H1 (cell line): ENCODE measurements at places on chromosomes 2 and 18. TPM values are rescaled to one million over a fixed set of nuclear protein-coding genes. Genes with fewer than 3 reads are reported as not detected.

DNA sequence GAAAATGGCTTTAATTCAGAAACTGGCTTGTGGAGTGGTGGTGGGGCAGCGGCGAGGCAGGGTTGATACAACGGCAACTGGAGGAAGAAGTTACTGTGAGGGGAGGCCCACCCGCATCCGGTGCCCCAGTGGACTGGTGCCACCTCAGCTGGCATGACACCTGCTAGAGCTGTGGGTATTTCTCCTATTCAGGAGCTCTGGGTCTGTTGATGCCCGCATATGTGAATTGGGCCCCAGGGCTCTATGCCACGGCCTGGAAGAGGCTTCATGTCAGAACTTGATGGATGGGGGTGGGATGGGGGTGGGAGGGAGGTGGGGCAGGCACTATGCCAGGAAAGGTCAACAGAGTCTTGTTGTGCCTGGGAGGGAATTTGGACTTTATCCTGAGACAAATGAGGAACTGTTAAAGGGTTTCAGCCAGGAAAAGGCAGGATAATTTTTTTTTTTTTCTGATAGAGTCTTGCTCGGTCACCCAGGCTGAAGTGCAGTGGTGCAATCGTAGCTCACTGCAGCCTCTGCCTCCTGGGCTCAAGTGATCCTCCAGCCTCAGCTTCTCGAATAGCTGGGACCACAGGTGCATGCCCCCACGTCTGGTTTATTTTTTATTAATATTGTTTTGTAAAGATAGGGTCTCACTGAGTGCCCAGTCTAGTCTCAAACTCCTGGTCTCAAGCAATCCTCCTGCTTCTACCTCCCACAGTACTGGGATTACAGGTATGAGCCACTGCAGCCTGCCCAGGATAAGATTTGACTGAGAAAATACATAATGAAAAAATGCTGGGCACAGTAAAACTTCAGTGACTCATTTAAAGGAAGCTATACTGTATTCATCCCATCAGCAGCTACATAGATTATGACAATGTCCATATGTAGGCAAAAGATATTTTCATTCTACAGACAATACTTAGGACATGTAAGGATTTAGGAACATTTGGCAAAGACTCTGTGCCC, 52.6 kb downstream of the SH2D6 start:
- DNase-seq = no peak

DNA sequence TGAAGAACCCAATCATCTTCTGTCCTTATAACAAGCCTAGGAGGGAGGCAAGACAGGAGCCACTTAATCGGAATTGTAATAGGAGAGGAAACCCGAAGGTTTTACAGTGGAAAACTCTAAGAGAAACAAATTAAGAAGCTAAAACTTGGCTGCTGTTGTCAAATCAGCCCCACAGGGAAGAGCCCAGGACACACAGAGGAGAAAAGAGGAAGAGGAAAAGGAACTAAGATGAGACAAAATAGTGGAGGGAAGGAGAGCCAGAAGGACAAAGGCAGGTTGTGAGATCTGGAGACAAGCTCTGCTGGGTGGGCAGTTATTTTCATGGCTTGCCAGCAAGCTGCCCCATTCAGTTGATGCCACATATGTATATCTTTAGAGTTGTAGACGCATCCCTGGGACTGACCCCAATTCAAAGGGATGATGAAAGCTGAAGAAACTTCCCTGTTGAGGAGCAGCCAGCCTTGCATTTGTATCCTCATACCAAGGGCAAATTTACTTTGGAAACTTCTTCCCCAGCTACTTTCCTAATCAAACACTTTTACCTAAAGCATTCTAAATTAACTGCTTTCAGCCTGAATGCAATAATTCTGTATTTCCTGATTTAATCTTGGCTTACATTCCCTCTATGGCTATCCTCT, 499.8 kb upstream of the MEIS1 start:
- DNase-seq = no peak

DNA sequence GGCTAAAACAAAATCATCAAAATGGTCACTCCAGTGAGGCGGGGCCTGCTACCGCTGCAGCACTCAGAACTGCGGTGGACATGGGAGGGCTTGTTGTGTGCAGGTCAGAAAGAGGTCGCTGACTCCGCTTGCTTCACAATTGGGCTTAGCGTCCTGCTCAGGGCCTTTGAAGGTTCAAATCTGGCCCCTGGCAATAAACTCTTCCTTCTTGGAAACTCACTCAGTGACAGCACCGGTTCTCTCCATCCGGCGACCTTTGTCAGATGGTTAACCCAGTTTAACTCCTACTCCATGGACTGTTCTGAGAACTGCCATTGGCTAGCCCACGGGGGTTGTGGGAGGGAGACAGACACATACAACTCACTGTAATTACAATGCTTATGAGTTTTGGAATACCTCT, 29.0 kb upstream of the LAPTM4A start:
- DNase-seq = no peak

PPP1R1C gene
- total RNA-seq = 2.5 and 5.3 TPM in 2 replicates

- DNase-seq = no peak
Observed at GRCh38 chr2:85768713-85769112, 14.9 kb downstream of the ATOH8 start.

GRCh38 chr2:223970343-223971128, 13.3 kb downstream of the MRPL44 start:
- no peak for DNase-seq

DNA sequence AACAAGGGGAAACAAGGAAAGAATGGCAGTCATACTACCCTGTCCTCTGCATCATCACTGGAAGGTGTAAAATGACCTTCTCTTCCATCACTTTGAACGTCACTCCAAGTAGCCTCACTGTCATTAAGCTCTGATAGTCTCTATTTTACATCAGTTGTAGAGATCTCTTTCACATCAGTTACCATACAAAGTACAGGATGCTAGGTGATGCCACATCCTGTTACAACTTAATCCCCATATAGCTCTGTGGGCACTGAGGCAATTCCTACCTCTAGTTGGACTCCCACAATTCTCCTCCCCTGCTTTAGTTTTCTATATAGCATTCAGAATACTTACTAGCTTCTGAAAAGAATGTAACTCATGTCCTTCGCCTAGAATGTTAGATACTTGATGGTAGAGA, 55.1 kb upstream of the TTC27 start:
- no peak for DNase-seq

DNA sequence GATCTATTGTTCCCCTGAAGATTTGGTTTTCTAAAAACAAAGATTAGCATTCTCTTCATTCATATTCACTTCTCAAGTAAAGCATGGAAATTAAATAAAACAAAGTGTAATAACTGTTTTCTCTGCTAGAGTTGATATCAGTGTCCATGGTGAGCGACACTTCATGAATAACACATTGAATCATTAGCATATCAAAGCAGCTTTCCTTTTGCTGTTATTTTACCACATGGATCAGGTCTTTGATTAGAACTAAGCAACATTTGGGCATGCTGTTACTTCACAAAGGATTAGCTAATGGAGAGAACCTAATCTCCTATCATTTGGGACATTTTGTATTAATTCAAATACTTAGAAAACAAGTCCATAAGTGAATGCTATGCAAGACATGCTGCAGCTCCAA, 368.8 kb upstream of the CDH19 start:
- DNase-seq = no peak

- peak; percentile 96 for DNase-seq
Observed at GRCh38 chr2:239035361-239035814, 187.5 kb downstream of the TWIST2 start.

DNA sequence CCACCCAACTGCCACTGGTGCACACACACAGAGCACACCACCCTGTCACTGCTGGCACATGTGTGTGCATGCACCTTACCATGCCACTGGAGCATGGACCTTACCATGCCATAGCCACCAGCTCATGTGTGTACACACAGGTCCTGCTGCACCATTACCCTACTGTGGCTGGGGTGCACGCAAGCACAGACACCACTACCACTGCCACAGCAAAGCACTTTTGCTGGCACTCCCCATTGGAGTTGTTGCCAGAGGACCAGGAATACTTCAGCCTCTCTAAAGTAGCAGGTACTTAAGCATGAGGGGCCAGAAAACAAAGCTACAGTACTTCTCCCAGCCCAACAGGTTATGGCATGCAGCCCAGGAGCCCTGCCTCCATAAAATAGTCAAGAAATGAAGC, 404.8 kb downstream of the MBD2 start:
- no peak for DNase-seq

GPR35 gene
- 0.29 TPM in 1 of 2 replicates, not detected in the other for total RNA-seq

DNA sequence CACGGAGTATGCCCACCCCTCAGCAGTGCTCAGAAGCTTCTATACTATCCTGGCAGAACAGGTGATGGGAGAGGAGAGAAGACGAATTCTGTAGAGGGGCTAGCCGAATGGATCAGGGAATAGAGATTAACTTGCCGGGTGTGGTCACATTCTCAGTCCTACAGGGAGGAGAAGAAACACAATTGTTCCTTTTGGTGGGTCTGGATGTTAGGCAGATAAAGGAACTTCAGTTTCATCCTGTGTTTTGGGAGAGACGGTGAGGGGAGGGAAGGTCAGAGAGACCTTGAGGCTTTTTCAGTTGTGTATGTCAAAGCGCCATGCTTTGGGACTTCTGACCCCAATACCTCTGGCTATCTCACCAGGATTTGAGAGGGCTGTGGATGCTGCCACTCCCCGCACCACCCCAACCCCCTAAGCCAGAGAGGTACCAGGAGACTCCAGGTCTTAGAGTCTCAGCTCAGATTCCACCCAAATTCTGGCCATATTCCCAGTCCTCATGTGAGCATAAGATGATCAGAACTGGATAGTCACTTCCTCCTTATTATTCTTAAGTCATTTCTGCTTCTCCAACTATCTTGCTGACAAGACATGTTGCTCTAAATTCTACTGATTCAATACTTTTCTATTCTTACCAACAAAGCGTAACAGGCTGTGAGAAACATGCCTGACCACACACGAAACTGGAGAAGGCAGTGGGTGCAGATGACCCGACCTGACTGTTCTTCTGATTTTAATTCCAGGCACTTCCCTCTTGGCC, 2.3 kb upstream of the TMEM37 start:
- no peak for DNase-seq

DNA sequence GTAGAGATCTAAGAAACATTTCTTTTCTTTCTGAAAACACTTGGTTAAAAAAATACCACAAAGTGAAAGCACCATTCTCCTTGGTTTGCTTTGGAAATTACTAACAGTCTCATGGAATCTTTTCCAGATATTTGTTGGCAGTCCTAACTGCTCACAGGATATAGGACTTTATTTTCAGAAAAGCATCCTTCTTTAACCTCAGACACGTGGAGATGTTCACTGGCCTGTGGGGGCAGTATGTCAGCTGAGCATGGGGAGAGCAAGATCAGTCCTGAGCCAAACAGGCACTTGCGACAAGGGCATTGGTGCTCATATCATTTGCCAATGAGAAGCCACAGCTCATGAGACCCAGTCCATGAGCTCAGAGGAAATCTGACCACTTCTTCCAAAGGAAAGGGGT, 371.9 kb downstream of the NBAS start:
- no peak for DNase-seq

DNA sequence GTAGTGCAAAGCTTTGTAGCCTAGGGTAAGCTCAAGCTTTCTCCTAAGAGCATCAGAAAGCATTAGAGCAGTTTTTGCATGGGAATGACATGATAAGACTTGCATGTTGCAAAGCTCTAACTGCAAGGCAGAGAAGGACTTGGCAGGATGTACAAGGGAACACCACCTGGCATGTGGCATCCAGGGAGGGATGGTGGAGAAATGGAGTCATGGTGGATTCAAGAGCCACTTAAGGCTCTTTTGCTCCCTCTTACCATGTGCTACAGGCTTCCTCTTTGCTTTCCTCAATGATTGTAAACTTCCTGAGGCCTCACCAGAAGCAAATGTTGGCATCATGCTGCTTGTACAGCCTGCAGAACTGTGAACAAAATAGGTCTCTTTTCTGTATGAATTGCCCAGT, 266.0 kb downstream of the GLI2 start:
- DNase-seq = no peak

PEX13 gene
- total RNA-seq = 21.8 and 22.3 TPM in 2 replicates

UNC80 gene
- 0.38 and 0.56 TPM in 2 replicates for total RNA-seq

SLC16A14 gene
- total RNA-seq = 1.8 and 2.1 TPM in 2 replicates

DNA sequence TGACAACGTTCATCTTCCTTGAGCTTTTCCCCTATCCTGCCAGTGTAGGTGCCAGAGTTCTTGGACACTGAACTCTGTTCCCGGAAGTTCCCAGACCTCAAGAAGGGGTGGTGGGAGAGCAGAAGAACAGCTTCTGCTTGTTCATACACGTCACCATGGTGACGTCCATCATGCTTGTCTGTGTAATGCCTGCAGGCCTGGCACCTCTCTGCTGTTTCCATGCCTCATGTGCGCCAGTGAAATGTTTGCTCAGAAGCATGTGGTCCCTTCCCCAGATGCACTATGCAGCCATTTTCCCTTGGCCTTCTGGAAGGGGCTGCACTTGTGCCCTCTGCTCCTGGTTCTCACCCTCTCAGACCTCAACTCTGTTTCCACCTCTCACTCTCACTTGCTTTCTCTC, 210.8 kb upstream of the NABP1 start:
- no peak for DNase-seq

EN1 gene
- not detected in 2 replicates for total RNA-seq

DNA sequence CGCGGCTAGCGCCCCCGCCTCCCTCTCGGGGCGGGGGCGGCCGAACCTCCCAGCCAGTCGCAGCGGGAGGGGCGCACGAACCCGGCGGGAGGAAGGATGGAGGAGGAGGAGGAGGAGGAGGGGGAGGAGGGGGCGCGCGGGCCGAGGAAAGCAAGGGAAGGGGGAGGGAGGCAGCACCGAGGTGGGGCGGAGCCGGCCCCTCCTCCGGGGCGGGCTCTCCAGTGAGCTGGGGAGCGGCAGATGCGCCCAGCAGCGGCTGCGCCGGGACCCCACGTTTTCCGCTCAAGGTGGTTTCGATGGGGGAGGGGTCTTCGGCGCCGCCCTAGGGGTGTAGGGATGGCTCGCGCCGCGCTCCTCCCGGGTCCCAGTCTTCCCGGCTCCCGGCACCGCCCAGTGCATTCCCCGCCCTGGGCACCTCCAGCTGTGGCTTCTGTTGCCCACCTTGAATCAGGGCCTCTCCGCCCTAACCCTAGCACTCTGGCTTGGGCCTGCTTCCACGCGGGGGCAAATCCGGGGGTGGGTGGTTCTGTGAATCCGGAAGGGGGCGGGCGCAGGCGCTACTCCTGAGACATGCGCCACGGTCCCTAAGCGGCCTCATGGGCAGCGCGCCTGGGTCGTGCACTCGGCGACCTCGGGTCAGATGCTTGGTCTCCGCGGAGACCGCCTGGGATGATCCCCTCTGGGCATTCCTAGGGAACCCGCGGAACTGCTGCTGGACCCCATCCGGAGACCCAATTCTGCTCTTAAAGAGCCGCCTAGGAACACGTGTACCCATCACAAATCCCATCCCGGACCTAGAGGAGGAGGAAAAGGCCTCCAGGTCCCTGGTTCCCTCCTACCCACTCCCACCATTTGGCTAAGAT, at the start of gene FBXO41:
FBXO41 (minus strand) TSS at position 183 of the 863 bp plus-strand sequence. CDS start 14,848 bp downstream, outside the sequence.
- peak; percentile 62 for DNase-seq

TNFRSF11A gene
- 10.6 and 11.1 TPM in 2 replicates for total RNA-seq

DNA sequence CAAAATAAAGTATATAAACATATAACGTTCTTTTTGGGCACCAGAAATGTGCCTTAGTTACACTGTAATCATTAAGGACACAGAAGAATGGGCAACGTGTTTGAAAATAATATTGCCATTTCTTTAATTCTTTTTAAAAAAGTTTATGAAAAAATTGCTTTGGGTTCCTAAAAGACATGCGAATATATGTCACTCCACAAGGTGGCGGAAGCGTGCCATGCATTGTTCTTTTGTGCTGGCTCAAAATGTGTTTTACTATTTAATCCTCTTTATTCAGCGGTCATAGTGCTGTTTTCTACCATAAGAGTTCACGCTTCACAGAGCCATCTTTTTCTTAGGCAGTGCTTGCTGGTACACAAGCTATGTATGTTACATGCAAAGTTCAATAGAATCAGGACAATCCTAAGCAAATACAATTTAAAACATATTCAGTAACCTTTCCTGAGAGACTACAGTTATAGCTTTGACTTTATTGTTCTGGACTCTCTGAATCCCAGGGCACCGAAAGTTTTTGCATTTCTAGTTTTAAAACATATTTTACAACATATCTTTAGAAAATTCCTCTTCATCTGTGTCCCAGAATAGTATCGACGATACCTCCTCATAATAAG, 147.8 kb upstream of the ERBB4 start:
- peak; percentile 62 for DNase-seq
